Stimulated activated CD4-positive, alpha-beta T cell treated with anti-CD3 and anti-CD28 coated beads, TNF-alpha, amount 100 ng/mL, for 1 hour (primary cell): ENCODE measurements at places on chromosomes 7 and 10.

GRCh38 chr7:87202705-87203104, 16.8 kb downstream of the TMEM243 start:
- no peak for DNase-seq

- no peak for DNase-seq
Measured at GRCh38 chr7:53094827-53095226, 59.4 kb downstream of the POM121L12 start.

DNA sequence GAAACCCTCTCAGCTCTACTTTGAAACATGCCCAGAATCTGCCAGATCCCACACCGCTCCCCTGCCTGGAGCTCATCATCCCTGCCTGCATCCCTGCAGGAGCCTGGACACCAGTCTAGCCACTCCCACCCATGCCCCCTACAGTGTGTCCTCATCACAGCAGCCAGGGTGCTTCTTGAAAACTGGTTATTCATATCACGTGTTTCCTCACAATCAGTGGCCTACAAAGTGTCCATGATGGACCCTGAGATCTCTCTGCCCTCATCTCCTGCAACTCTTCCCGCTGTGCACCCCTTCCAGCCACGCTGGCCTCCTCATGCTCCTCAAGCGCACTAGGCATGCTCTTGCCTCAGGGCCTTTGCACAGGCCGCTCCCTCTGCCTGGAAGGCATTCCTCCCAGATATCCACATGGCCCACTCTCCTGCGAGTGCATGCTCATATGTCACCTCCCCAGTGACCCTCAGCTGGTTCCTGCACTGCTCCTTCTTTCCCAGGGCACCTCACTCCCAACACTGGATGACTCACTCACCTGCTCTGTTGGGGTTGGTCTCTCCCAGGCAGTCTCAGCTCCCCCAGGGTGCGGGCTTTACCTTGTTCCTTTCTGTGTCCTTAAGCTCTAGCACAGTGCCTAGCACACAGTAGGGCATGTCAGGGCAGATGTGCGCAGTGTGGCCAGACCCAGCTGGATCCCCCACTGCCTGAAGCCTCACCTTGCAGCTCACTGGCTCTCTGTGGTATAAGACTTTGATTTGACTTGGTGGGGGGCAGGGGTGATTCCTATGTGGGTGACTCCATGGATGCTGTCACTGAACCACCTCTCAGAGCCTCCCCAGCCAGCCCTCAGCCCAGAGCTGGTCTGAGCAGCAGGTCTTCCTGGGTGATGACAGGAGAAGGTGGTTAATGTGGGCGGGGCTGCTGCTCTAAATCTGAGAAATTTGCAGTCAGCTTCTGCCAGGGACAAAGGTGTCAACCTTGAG, 37.3 kb downstream of the CDH23 start:
- no peak for DNase-seq

- no peak for DNase-seq
Measured at GRCh38 chr10:30493609-30494530, 59.9 kb downstream of the MAP3K8 start.

- no peak for DNase-seq
Measured at GRCh38 chr10:6917125-6917524, 337.0 kb upstream of the PRKCQ start.

- DNase-seq: no peak
Measured at GRCh38 chr7:103025341-103025740, 49.3 kb downstream of the FBXL13 start.

DNA sequence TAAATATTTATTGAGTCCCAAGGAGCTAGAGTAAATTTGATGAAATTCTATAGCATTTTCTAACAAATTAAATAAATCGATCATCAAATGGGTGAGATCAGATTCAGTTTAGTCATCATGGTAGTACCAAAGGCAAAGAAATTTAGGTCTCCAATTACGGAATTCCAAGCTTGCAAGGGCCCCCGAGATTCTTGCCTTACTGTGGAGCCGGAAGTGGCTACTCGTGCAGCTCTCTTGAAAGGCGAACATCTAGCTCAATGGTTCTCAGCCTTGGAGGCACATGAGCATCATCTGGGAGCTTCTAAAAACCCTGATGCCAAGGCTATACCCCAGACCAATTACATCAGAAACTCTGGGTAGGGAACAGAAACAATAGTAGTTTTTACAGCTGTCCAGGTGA, 117.9 kb upstream of the PRR15 start:
- no peak for DNase-seq

DNA sequence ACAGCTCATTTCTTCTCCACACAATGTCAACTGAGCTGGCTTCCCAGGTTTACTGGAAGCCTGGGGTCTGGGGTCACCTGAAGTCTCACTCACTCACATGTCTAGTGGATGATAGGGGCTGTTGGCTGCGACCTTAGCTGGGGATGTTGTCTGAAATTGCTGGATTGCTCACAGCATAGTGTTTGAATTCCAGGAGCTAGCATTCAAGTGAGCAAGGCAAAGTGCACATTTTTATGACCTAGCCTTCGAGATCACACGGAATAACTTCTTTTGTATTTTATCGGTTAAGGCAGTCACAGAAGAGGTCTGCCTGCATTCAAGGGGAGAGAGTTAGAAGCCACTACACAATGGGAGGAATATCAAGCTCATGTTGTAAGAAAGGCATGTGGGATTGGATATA, 3.6 kb downstream of the TEX47 start:
- DNase-seq: no peak

GRCh38 chr7:92075455-92076158, 58.7 kb downstream of the CYP51A1 start:
- DNase-seq: no peak

DNA sequence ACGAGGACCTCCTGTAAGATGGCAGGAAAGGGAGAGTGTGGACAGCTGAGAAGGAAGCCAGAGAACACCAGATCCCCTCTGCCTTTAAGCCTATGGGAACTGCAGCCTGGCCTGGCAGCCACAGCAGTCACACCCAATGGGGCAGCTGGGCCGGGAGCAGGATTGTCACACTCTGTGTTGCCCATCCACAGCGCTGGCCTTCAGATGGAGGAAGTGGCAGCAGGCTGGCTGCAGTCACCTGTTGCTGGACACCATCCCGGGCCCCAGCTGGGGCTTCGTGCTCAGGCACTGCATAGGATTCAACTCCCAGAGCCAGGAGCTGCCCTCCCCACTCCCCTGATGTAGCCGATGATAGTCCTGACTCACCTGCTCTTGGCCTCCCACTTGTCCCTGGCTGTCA, 114.4 kb downstream of the COL13A1 start:
- no peak for DNase-seq

- DNase-seq: no peak
Measured at GRCh38 chr10:110036640-110037039, 28.9 kb downstream of the ADD3 start.

GRCh38 chr10:108612485-108612884, 1310.8 kb downstream of the XPNPEP1 start:
- no peak for DNase-seq

- no peak for DNase-seq
Measured at GRCh38 chr10:113028456-113029440, 78.7 kb downstream of the TCF7L2 start.

DNA sequence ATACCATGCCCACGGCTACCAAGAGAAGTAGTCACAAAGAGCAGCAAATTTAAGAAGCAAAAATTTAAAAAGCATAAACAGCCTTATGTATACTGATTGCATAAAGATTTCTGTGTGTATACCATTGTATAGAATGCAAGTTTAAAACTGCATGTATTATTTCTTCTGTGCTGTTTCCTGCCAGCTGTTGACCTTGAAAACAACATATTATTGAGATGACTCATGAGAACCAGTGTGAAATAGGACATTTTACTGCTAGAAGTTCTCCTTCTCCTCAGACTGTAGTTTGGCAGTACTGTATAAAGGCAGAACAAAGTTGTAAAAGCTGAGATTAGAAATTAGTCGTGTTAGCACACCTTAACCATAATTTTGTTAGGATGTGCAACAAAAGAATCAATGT, 42.3 kb upstream of the SGCE start:
- no peak for DNase-seq

- no peak for DNase-seq
Measured at GRCh38 chr10:87966459-87966858, 103.0 kb downstream of the PTEN start.

DNA sequence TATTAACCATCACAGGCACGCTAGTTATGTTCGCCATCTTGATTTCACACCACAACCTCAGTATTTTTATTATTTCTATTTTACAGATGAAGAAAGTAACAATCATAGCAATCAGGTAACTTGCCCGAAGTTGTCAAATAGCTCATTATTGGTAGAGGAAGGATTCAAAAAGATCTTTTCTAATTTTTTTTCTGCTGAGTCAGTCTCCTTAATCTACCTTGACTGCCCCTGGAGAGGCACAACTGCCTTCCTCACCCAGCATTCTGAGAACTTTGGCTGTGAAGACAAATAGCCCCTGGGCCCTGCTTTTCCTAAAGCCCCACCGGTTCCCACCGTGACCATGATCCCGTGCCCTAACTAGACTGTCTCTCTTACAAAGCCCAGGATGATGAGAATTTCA, 99.2 kb downstream of the TRIL start:
- DNase-seq: no peak

DNA sequence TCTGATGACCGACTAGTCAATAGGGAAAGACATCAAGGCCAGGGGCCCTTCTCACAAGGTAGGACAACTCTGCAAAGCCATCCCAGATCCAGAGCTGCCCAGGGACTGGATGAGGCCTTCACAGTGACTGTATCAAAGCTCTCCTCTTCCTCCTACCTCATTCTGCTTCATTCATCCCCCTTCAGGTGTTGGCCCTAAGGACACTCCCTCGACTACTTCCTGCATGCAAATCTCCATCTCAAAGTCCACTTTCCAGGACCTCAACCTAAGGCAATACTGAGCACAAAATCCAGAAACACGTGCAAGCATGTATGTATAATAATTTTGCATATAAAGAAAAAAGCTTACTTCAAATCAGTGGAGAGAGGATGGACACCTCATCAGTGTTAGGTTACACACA, 25.1 kb downstream of the DPY19L1 start:
- no peak for DNase-seq

- no peak for DNase-seq
Measured at GRCh38 chr10:104777086-104777799, 136.2 kb downstream of the SORCS3 start.

GRCh38 chr10:97960269-97961056, 70.0 kb downstream of the CRTAC1 start:
- no peak for DNase-seq

DNA sequence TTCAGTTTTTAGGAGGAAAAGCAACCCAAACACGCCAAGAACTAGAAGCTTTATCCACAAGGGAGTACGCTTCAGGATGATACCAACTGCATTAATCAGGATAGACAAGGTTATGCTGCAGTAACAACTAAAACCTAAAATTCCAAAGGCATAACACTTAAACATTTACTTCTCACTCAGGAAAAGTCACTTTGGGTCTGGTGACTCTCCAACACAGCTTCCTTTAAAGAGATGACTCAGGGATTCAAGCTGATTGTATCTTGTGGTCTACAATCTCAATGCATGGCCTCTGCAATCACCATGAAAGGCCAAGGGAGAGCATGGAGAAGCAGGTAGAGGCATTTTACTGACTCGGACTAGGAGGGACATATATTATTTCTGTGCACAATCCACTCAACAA, 315.8 kb downstream of the KCNMA1 start:
- no peak for DNase-seq

- DNase-seq: no peak
Measured at GRCh38 chr7:9600974-9601373, 1167.6 kb downstream of the NXPH1 start.

- no peak for DNase-seq
Measured at GRCh38 chr7:126776498-126776897, 476.2 kb downstream of the GRM8 start.
